Myocyte (in vitro differentiated cells): ENCODE measurements at places on chromosomes 11 and 22.
A peak's percentile ranks its signal among the peaks of the same experiment; 100 is the strongest.

DNA sequence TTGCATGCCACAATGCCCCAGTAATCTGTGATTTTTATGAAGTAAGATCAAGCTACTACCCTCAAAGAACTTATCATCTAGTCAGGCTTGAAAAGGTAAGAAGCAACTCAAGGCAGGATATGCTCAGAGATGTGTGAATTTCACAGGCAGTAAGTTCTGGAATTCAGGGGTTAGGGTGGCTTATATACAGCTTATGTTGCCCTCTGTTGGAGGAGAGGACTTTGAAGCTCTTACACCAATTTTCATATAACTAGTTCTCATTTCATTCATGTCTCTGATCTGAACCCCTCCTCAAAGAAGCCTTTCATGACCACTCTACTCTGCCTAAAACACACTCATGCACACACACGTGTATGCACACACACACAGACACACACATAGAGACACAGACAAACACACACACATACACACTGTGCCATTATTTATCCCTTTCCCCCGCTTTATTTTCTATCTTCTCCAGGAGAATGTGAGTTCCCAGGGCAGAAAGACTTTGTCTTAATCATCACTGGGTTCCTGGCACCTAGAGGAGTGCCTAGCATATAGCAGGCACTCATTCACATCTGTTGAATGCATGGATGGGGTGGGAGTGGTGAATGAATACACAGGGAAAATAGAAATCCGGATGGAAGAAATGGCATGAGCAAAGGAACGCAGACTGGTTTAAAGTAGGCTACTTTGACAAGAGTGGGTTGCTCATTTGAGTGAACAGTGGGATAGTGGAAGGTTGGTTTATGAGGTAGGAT, 220.7 kb upstream of the ZBED5 start:
- DNase-seq, result no peak

- no peak for DNase-seq
These were observed 34.7 kb downstream of the CACNG2 start for GRCh38 chr22:36668854-36669253.

GRCh38 chr11:58498464-58498863, 9.4 kb downstream of the OR5B21 start:
- DNase-seq, result no peak

DNA sequence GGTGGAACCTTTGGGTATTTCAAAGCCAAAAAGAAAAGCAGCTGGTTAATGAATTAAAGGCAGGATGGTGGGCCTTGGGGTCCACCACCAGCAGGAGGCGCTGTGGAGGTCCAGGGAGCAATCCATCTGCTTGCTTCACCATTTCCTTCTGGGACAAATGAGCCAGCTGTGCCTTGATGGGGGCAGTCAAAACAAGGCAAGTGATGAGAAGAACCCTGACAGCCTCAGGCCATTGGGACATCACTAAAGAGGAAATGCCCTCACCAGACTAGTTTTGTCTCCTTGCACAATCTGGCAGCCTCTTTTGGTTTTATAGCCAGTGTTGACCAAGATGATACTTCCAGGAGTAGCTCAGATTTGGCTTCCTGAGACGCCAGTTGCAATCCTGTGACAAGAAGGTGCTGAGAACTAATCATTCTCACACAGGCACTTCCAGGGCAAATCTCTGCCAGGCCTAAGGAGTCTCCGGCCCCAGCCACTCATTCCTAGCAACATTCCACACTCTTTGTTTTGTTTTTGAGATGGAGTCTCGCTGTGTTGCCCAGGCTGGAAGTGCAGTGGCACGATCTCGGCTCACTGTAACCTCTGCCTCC, 38.2 kb upstream of the WEE1 start:
- DNase-seq, result peak; percentile 56

DNA sequence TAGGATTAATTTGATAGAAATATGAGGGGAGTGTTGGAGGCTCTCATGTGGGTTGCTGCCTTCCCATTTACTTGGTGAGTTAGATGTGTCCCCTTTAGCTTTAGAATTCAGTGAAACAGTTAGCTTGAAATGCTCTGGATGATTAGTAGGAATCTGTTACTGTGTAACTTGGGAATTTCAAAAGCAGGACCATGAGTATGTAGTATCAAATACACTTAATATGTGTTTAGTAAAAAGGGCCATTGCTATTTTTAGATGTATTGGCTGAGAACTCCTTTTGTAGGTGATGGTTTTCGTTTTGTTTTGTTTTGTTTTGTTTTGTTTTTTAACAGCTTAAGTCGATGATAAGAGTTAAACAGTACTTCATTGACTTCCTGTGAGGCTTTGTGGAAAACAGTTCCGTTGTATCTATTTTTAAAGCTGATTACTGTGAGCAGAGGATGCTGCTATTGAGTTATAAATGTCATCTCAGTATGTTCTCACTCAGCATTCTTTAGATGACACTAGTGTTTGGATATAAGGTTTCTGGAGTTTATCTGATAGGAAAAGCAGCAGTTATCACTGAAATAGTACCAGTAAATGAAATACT, 53.5 kb downstream of the MCAM start:
- DNase-seq, result peak; percentile 46

- no peak for DNase-seq
These were observed 3.2 kb upstream of the GNAZ start for GRCh38 chr22:23067023-23067650.

- no peak for DNase-seq
These were observed 26.6 kb downstream of the PHLDB1 start for GRCh38 chr11:118633979-118634378.

DNA sequence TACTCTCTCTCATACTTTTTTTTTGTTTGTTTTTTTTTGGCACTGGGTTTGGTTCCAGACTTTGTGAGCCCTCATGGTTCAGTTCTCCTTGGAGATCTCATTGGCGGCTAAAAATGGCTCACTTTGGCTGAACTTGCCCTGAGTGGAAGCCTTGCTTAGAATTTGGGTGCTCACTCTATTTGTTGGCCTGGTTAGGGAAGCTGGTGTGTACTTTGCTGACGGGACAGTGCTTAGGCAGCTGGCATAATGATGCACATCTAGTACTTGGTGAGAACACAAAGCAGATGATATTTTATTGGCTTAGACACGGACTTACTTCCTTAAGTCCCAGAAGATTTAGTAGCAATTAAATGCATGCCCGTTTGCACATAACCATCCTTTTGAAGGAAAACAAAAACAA, 66.5 kb upstream of the GRAMD1B start:
- DNase-seq, result no peak
